GM10248 (cell line): ENCODE measurements at places on chromosomes 13 and 19.

DNA sequence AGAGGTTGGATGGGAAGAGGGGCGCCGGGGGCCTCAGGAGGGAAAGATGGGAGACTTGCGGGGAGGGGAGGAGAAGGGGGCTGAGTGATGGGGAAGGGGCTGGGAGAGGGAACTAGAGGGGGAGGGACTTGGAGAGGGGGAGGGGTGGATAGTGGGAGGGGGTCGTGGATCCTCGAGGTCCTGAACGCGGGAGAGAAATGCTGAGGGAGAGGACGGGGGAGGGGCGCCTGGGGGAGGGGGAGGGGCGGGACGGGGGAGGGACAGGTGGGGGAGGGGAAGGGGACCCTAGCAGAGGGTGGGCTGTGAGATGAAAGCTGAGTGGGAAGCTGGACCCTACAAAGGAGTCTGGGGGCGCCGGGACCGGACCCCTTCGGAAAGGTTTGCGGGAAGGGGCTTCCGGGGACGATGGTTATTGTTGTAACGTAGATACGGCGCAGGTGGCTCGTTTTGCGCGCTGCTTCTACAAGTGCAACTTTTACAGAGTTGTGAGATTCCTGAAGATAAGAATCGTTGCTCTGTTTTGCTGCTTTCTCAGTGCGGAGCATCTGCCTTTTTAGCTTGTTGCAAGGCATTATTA is 418 bp downstream of the ZNF444 start:
- no peak for DNase-seq

DNA sequence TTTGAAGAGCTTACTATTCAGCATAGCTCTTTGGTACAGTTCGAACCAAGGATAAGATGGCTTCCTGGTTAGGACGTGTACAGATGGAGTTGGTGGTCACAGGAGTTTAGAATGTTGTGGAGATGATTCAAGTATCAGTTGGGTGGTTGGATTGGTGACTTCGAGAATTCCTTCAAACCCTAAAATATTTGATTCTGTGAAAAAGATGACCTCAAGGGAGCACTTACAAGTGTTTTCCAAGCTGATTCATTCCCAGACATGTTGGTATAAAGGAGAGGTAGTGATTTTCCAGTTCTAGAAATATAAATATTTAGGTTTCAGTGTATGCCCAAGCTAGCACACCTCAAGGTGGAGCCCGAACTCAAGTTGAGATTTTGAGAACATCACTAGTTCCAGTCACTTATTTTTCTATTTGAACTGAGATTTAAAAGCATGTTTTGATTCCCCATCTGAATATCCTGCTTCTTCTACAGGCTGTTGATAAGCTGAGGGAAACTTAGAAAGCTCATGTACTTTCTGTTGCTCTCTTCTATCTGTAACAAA is 306.1 kb downstream of the DCT start:
- no peak for DNase-seq

- DNase-seq: no peak
Observed at GRCh38 chr13:110907951-110908898, 6.6 kb downstream of the ANKRD10 start.

DNA sequence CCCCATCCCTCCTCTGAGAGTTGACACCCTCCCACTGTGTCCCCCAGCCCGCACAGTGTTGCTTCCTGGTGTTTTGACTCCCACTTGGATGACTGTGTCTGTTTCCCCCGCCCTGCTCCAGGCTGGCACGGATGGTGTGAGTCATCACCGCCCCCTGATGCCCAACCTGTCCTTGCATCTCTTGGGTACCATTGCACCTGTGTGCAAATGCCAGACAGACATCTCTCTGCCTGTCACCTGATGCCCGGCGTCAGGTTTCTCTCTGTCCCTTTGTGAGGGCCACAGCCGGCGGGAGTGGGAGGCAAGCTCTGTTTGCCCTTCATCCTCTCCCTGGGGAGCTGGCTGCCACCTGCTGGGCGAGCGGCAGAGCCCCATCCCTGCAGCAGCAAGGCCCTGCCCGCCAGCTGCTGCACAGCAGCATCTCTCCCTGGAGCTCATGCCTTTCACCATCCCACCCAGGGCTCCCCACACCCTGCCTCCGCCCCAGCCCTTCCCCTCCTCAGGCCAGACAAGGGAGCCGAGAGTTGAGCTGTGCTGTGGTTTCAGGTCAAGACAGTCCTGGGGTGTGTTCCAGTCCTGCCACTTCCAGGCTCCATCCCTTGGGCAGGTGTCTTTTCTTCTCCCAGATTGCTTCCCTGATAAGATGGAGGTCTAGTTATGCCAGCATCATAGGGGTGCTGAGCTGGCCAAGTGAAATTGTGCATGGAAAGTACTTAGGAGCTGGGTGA is 29.7 kb downstream of the NKPD1 start:
- no peak for DNase-seq

DNA sequence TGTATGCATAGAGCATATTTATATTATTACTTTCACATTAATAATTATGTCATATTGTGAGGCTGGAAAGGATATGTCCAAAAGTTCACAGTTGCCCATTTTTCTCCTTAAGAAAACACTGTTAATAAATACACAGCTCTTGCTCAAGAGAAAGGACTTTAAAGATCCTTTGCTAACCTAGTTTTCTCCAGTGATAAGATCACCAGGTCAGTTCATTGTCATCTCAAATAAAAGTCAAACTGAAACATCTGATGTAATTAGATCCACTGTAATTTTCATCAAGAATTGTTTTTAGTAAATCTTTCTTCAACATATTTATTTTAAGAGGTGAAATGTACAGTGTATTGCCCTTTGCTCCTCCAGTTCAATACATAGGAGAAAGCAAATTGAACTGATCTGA is 82.8 kb upstream of the KLHL1 start:
- no peak for DNase-seq

GRCh38 chr13:94327318-94327717 is 152.2 kb downstream of the DCT start:
- DNase-seq: peak; percentile 40

- no peak for DNase-seq
Observed at GRCh38 chr13:47794963-47795362, 206.1 kb downstream of the SUCLA2 start.

DNA sequence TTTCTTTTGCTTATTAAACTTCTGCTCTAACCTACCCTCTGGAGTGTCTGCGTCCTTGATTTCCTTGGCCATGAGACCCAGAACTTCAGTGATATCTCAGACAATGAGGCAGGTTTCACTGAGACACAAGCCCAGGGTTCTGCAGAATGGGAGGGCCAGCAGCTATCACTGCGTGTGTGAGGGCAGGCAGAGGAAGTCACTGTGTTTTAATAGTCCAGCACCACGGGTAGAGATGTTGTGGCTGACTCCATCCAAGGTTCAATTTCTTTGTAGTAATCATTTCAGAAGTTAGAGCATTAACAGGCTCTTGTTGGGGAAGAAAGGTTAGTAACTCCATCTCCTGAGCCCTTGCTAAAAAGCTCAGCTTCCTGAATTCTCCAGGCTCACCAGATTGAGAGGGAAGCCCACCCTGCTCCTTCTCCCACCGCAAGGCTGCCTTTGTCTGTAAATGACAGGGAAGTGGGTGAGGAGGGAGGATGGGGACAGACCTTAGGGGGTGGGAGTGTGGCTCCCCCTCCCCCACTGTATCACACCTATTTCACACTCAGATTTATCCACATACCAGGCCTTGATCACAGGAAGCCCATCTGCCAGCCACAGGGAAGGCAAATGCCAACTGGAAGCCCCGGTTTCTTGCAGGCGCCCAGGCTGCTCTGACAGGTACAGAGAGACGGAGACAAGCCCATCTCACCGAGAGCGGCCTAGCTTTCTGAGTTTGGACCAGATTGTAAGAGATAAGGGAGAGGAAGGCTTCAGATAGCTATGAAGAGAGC is 2.1 kb downstream of the C19orf12 start:
- no peak for DNase-seq

DNA sequence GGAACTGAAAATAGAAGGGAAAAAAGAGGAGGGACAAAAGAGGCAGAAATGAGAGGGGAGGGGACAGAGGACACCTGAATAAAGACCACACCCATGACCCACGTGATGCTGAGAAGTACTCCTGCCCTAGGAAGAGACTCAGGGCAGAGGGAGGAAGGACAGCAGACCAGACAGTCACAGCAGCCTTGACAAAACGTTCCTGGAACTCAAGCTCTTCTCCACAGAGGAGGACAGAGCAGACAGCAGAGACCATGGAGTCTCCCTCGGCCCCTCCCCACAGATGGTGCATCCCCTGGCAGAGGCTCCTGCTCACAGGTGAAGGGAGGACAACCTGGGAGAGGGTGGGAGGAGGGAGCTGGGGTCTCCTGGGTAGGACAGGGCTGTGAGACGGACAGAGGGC is at the start of gene CEACAM5:
Gene CEACAM5, plus strand, starts transcription at position 146 of the 400 bp plus-strand sequence. Its CDS starts 106 bp downstream, at position 252.
- no peak for DNase-seq

GRCh38 chr13:92390217-92390616 is 836.4 kb upstream of the GPC6 start:
- DNase-seq: no peak

- no peak for DNase-seq
Observed at GRCh38 chr19:13401388-13401787, 104.9 kb downstream of the CACNA1A start.

DNA sequence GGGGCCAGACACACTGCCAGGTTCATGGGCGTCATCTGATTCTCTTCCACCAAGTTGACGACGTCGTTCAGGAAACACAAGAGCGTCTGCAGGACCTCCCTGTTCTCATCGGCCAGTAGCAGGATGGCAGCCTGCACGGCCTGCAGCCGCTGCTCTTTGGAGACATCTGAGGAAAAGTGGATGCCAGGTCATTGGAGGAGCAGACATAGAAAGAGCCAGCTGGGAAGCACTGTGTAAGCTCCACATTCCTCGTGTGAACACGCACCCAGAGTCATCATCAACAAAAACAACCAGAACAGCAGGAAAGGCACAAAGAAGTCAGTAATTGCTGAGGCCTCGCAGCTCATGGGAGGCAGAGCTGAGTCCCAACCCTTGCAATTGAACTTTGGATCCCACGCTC is 96.5 kb downstream of the KL start:
- no peak for DNase-seq

DNA sequence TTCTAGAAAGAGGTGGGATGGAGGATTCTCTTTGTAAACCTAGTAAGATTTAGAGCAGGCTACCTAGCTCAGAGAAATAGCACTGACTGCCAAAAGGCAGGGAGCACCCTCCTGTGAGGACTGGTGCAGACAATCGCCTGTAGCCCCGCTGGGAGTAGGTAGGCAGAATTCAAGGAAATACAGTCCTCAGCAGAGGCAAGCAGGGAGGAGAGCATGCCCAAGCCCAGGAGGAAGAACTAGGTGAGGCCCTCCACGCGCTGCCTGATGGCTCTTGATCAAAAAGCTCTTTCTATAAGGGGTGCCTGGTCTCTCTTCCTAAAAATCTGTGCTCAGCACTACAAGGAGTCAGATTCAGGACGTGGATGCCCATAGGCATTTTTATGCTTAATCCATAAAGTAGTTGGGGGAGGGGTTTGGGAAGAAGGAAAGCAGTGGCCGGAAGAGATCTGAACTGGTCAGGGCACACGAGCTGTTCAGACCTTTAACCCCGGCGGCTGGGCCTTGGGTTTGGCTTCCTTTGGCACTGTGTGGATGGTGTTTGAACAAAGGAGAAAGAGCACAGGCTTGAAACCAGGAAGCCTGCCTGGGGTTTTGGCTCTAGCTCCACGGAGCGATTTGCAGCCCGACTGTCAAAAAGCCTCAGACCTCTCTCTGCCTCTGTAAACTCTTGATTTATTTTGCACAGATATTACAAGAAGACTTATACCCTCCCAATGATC is 320.6 kb downstream of the FOXO1 start:
- DNase-seq: no peak

DNA sequence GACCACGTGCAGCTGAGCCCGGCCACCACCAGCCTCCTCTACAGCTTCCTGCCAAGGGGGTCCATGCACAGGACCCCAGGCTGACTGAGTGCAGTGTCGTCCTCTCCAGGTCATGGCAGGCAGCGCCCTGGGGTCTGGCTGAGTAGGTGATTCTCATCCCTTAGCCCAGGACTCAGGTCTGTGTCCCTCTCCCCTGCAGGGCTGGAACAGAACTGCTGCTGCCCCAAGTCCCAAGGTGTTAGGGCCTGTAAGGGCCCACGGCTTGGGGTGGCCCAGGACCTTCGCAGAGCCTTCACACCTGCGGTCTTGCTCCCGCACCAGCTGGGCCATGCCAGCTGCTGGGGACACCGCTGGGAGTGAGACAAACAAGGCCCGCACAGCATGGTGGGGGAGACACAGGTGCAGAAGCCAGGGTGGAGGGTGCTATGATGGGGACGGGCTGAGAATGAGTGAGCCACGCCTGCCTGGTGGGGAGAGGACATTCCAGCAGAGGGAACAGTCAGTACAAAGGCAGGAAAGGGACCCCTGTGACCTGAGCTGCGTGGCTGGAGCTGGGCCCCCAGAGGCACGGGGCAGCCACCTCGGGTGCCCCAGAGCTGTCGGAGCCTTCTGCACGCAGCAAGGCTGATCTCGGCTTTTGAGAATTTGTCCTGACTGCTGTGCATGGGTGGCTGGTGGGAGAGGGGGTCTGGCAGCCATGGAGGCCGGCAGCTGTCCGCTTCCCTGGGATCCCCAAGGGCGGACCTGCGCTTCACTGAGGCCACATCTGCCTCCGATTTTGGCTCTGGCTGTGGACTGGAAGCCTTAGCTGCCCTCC is 11.9 kb downstream of the PLEKHF1 start:
- no peak for DNase-seq

DNA sequence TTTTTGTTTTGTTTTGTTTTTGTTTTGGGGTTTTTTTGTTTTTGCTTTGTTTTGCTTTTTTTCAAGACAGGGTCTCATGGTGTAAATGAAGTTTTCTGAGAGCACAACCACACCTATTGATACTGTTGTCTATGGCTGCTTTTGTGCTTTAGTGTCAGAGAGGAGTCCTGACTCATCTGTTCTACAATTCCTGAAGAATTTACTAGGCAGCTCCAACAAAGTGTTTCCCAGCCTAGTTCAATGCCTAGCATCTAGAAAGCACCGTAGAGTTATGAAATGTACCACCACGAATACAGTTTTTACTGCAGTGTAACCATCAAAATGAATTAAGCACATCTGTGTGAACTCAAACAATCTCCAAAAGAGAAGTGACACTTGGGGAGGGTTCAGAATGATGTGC is 21.2 kb downstream of the SAFB start:
- DNase-seq: no peak

- DNase-seq: no peak
Observed at GRCh38 chr13:107730813-107731212, 484.5 kb downstream of the LIG4 start.

DNA sequence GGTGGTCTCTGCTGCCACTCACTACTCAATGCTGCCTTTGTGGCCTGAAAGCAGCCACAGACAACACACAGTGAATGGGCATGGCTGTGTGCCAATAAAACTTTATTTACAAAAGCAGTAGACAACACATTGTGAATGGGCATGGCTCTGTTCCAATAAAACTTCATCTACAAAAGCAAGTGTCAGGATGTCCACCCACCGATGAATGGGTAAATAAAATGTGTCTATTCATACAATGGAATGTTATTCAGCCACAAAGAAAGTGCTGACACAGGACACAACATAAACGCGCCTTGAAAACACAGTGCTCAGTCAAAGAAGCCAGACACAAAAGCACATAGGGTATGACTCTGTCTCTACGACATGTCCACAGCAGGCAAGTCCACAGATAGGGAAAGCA is 20.1 kb downstream of the ZSCAN5A start:
- DNase-seq: no peak

DNA sequence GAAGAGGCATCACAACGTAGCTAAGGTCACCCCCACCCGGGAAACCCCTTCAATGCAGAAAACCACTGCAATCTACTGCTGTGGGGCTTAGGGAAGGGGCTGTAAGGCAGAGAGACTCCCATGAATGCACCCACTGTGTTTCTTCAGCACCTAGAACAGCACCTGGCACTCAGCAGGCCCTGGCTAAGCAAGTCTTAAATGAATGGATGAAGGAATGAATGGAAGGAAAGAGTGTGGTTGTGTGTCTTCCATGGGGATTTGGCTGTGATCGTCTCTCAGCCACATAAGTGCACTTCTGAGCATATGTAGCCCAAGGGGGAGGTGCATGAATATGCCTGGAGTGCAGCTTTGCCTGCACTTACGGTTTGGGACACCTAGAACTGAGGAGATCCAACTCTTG is 2.9 kb downstream of the CCDC159 start:
- DNase-seq: no peak
